ENCODE measurements at places on chromosomes 1 and 21.

DNA sequence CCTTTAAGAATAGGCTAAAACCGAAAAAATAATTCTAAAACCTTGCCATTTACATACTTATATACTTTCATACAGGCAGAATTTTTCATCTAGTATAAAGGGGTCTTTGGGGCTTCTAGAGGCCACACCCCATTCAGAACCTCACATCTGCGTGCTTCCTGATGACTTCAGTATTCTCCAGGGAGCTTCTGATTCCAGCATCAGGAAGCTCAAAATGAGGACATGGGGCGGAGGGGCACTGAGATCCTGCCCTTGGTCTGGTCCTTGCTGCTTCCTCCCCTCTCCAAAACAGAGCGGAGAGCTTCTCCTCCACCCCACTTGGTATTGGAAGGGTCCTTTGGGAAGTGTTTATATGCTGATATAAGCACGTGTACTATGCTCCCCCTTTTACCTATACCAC lies 13.8 kb downstream of the PAX7 start:
- no peak for DNase-seq

- DNase-seq: no peak
These were observed 17.1 kb upstream of the KCND3 start for GRCh38 chr1:112006416-112007025.

DNA sequence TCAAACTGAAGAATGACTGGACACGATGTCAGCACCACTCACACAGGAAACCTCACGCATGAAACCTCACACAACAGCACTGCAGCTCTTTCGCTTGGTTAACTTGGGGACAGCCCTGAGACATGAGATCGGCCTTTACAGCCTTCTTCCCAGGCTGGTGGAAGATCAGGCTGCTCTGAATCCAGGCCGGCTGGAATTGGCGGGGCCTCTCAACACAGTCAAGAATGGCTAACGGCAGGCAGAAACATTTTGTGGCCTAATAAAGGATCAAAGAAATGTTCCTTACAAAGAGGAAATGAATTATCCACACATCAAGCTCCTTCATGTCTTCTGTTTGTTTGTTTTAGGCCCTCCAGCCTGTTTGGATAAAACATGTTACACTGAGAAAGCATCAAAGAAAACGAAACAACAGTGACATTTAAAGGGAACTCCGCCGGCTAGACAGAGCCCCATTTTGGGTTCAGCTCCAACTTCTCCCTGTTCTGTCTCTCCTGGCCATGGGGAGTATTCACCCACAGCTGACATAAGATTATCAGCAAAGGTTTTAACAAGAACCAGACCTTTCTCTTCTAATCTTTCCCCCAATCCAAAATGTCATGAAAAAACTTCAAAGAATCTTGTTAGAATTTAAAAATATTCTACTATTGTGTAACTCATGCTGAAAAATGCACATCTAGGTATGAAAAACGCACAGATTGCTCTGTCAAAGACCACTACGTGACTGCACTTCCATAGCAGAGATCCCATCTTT lies 131.2 kb downstream of the SLC45A1 start:
- no peak for DNase-seq

DNA sequence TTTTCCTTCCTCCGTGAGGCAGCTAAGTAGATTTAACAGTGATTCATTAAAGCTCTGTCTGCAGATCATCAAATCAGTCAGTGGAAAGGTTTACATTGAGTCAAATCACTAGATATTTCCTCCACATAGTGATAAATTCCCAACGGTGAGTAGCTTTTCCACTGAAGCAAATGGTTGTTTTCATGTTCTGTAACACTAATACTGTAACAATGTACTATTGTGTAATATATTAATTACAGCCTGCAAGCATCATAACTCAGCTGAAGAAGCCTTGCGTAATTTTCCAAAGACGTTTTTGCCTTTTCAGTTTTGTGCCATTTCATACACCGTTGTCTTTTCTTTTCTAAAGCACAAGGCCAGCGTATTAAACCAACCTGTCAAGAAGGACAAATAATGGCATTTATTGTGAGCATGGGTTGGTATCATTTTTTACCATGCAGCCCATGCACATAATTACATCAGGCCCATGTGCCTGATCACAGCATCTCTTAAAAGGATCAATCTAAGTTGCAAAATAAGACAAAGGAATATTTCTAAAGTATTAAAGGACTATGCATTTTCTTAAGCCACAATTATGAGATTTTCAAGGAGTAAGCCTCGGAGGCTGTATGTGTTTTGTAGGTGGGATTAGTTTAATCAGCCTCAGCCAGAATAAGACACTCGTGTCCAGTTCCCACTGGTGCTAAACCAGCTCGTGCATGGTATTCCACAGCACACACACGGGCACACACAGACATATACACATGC lies 16.7 kb upstream of the PDE9A start:
- no peak for DNase-seq

DNA sequence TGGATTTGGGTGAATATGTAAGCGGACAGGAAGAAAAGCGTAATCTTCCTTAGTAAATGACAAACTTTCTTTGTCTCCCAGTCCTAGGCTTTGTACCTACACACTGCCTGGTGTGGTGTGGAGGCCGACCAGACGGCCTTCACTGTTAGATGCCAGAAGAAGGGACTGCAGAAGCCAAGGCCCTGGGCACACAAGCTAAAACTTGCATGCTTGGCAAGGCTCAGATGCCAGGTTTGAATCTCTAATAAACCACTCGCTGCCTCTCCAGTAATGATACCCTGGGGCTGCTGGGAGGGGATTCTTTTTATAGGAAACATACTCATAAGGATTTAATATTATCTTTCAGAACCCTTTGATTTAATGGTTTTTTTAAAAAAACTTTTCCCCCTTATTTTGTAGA lies 263.8 kb downstream of the PTPRC start:
- DNase-seq: no peak
